ENCODE measurements at places on chromosomes 5 and 9.
A peak's percentile ranks its signal among the peaks of the same experiment; 100 is the strongest.

GRCh38 chr9:87167161-87167560, 219.9 kb upstream of the GAS1 start:
- DNase-seq = no peak

DNA sequence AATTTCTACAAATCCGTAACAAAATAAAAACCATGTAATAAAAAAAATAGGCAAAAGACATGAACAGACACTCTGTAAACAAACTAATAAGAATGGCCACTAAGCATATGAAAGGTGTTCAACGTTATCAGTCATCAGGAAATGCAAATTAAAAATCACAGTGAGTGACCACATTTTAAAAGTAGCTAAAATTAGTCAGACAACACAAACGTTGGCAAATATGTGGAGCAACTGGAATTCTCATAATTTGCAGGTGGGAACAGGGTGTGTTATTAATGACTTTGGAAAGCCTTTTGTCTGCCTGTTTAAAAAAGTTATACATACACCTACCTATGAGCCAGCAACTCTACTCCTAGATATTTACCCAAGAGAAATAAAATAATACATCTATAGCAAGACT, 164.4 kb downstream of the RMI1 start:
- DNase-seq = no peak

- peak; percentile 22 for DNase-seq
Observed at GRCh38 chr5:41112486-41113455, 41.6 kb upstream of the MROH2B start.

GRCh38 chr5:142981886-142982820, 212.0 kb downstream of the ARHGAP26 start:
- peak; percentile 62 for DNase-seq

DNA sequence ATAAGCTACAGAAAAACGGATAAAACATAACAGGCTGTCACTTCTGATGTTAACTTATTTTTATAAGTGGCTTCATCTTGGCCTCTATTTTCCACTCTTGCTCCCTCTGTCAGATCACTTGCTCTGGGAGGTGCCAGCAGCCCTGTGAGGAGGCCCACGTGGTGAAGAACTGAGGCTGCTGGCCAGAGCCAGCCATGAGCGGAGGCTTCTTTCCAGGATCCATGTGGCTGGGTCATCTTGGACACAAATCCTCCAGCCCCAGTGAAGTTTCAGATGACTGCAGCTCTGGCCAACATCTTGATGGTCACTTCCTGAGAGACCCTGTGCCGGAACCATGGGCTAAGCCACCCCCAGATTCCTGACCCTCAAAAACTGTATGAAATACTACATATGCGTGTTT, 7.5 kb upstream of the CMBL start:
- no peak for DNase-seq

GRCh38 chr9:18184401-18184800, 289.6 kb upstream of the ADAMTSL1 start:
- no peak for DNase-seq

- DNase-seq = no peak
Observed at GRCh38 chr9:112145886-112146285, 29.2 kb downstream of the SUSD1 start.

All from uterus (tissue), 4 donors.